Aortic smooth muscle cell (primary cell): ENCODE measurements at places on chromosomes 5 and 9. TPM values are rescaled to one million over a fixed set of nuclear protein-coding genes. Genes with fewer than 3 reads are reported as not detected.

FOXD4 gene
- total RNA-seq: 0.06 and 0.13 TPM in 2 replicates

NUDT12 gene
- 14.1 and 15.6 TPM in 2 replicates for total RNA-seq

ZFP37 gene
- 1.2 and 1.8 TPM in 2 replicates for total RNA-seq

PDE6A gene
- total RNA-seq: not detected in 2 replicates

MSX2 gene
- total RNA-seq: 0.50 and 1.2 TPM in 2 replicates

PCDHA11 gene
- total RNA-seq: 0.06 and 0.13 TPM in 2 replicates

ZBTB6 gene
- total RNA-seq: 13.1 and 13.5 TPM in 2 replicates

ANKRD31 gene
- total RNA-seq: 0.06 and 0.13 TPM in 2 replicates

TSSK1B gene
- total RNA-seq: under 0.01 and 0.13 TPM in 2 replicates

TEK gene
- 2.1 and 3.4 TPM in 2 replicates for total RNA-seq

ACTL7B gene
- not detected in 2 replicates for total RNA-seq

ALDH7A1 gene
- 52.5 and 53.8 TPM in 2 replicates for total RNA-seq

SCGB3A2 gene
- not detected in 2 replicates for total RNA-seq

MEIKIN gene
- 0.06 TPM in 1 of 2 replicates, not detected in the other for total RNA-seq

NCBP1 gene
- 38.4 and 41.7 TPM in 2 replicates for total RNA-seq

LCN12 gene
- total RNA-seq: 0.26 and 0.37 TPM in 2 replicates

NMRK1 gene
- 28.8 and 29.5 TPM in 2 replicates for total RNA-seq

FAM200C gene
- 3.0 and 3.7 TPM in 2 replicates for total RNA-seq

MARCOL gene
- not detected in 2 replicates for total RNA-seq

CXCL14 gene
- 0.79 TPM in 1 of 2 replicates, not detected in the other for total RNA-seq

SLC12A2 gene
- total RNA-seq: 41.7 and 52.2 TPM in 2 replicates

HOMER1 gene
- total RNA-seq: 3.6 and 4.5 TPM in 2 replicates

WNT8A gene
- total RNA-seq: not detected in 2 replicates

NTRK2 gene
- total RNA-seq: 0.26 and 0.62 TPM in 2 replicates

PPP2CA gene
- total RNA-seq: 53.2 and 57.2 TPM in 2 replicates

CTNNA1 gene
- 611 and 695 TPM in 2 replicates for total RNA-seq

CCL27 gene
- not detected in 2 replicates for total RNA-seq

PRDM9 gene
- total RNA-seq: not detected in 2 replicates

FCN2 gene
- total RNA-seq: not detected in 2 replicates

PALM2AKAP2 gene
- total RNA-seq: 18.2 and 20.3 TPM in 2 replicates

ADGRV1 gene
- total RNA-seq: 0.13 and 0.19 TPM in 2 replicates

ST6GALNAC4 gene
- total RNA-seq: 23.9 and 33.3 TPM in 2 replicates
